ENCODE measurements at places on chromosomes 13 and 19.
A peak's percentile ranks its signal among the peaks of the same experiment; 100 is the strongest.

DNA sequence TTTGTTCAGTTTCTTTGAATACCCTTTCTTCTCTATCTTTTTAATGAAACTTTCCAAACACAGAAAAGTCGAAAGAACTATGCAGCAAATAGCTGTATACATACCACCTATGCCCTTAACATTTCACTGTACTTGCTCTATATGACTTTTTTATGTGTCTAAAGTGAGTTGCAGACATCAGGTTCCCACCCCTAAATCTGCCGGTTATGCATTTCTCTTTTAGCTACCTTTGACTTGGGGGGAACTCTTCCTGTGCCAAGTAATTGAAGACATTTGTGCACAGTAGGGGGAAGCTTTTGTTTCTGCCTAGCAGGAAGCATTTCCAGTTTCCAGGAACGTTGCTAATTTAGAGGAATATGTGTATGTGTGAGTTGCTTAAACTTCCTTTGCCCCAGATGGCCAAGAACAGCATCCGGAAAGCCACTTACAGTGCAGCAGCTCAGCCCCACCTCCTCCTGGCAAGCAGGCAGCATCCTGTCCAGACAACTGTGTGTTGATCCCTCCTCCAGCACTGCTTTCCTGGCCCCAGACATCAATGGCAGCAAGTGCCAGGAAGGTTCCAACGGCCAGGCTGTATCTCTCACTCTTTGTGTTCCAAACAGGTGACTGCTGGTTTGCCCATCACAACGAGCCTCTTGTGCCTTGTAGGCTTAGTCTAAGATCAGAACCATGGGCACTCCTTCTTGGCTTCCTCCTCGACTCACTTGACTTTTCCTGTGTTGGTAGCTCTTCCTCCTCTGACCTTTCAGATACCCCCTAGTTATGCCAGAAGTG, 14.7 kb upstream of the GRAMD1A start:
- DNase-seq = no peak

- DNase-seq = no peak
Observed at GRCh38 chr19:18254546-18255503, 19.4 kb downstream of the IQCN start.

- peak; percentile 61 for DNase-seq
Observed at GRCh38 chr19:49497047-49497788, 984 bp downstream of the RPS11 start.

- DNase-seq = no peak
Observed at GRCh38 chr13:49297338-49297737, 49.6 kb downstream of the CDADC1 start.

GRCh38 chr13:63851526-63851925, 2435.9 kb upstream of the PCDH20 start:
- DNase-seq = no peak

DNA sequence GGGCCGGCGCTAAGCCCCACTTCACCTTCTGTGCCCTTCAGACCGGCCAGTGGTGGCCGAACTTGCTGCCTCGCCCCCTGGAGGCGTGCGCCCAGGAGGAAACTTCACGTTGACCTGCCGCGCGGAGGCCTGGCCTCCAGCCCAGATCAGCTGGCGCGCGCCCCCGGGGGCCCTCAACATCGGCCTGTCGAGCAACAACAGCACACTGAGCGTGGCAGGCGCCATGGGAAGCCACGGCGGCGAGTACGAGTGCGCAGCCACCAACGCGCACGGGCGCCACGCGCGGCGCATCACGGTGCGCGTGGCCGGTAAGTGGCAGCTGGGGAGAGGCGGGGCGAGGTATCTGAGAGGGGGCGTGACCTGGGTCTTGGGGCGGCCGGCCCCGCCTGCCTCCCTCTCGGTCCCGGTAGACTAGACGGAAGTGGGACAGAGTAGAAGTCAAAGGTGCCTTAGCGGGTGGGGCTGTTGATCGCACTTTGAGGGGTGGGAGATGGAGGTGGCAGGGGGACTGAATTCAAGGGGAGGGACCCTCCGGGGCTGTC, 5.6 kb downstream of the ICAM5 start:
- peak; percentile 52 for DNase-seq

GRCh38 chr19:31863122-31863521, 482.3 kb upstream of the ZNF507 start:
- DNase-seq = no peak
